Umbilical cord (tissue), 2 donors: ENCODE measurements at places on chromosomes 5 and 9.

DNA sequence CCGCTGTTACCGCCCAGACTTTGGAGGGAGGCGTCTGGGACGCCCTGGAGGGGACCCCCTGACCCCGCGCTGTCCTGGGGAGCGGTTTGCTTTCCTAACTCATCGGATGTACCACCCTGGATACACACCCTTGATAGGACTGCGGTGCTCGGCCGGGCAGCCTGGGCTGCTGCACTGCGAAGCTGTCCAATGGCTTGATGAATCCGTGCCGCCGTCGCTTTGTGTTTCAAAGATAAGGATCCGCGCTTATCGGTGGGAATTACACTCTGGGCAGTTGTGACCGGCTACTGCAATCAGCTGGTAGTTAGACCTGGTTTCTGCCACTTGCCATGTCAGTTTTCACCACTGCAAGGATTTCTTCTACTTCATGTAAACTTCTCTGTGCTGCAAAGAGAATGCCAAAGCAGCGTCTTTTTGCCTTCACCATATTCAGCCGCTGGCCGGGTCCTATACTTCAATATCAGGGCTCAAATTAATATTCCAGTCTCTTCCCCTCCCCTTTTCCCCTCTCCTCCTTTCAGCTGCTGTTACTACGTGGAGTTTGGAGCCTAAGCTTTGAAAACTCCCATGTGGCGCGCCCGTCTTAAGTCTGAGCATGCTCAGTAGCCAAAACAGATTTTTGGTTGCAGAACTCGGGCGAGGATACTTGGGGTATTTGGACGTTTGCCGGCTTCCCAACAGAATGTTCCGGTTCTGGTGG is 727 bp downstream of the SMAD5 start:
- DNase-seq = peak; percentile 84

DNA sequence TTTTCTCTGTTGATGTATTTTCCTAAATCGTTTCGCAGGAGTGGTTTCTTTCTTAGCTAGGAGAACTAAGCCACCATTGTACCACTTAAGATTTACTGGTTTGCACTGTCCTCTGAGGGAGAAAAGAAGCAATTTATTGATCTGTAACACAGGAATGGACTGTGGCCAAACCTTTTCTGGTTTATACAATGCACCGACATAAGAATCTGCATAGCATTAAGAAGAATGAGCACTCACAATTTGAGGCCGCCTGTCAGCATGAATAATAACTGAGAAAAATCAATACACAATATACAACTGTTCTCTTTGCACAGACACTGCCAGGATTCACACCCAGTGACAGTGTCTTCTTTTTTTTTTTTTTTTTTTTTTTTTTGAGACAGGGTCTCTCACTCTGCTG is 168.6 kb upstream of the DMRT1 start:
- no peak for DNase-seq

DNA sequence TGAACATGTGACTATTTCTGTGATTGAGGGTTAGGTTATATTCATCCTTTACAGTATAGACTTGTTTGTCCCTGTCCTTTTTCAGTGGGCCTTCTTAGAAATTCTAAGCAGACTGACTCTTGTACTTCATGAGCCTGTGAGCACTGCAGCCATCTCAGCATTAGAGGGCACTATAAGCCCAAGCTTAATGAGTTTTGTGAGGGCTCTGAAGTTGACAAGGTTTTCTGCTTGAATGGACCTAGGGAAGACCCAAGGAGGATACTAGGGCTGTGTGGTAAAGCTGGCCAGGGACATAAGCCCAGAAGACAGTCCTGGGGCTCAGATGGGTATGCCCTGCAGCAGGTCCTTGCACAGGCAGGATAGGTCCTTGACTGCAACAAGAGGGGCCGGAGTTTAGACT is 126.5 kb downstream of the MRPS30 start:
- no peak for DNase-seq

DNA sequence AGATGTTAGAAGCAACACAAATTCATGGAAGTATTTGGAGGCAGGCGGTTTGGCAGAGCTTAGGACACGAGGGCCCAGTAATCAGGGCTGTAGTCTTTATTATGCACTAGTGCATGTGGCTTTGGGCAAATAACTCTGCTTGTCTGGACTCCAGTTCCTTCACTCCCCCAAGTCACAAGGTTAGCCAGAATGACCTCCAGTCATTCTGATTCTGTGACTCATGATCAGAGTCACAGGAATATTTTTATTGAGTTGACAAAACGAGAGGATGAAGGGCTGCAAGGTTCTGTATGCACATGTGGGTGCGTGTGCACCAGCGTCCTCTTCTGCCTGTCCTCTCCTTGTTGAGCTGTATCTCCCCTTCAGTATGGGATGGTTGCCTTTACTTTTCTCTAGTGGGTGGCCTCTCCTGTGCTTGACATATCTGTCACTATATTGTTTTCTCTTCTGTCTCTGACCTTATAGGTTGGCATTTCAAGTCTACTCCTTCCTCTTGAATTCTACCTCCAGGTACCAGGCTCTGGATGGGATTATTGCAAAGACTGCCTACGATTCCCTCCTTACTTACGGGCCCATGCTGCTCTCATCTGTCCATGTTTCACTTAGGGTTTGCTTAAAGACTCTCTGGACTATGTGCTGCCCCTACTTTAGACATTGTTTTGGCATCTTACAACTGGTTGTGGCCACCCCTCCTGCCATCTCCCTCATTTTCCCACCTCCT is 94.6 kb downstream of the KDM4C start:
- no peak for DNase-seq

DNA sequence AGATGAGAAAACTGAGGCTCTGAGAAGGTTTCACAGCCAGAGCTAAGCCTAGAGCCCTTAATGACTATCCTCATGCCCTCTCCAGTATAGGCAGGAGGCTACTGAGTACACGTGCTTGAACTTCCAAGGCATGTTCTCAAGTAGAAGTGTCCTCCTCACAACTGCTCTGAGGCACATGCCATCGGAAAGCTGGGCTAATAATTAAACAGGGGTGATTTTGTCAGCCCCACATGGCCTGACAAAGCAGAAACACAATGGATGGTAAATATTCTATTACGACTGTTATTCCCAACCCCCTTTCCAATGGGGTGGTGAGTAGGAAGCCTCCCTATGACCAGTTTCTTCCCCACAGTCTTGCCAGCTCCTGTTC is 34.3 kb downstream of the KCNIP1 start:
- DNase-seq = no peak

DNA sequence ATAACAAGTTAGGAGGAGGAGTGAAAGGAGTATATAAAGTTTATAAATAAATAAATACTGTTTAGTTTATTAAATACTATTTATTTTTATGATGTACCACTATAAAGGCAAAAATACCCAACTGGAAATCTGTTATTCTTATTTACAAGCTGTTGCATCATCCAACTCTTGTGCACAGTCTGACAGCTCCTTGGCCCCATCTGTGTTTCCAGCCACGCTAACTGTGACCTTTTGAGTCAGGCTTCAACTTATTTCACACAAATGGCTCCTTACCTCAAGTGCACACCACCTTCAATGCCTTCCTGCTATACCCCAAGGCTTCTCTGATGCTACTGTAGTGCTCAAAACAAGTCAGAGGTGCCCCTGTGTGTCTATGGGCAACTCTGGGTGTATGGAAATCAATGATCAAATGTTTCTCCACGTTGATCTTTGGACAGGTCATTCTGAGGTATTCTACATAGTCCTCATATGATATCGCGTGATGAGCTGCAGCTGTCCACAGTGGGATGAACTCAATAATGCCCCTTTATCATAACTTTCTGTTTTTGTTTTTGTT is 303.2 kb upstream of the GRAMD2B start:
- no peak for DNase-seq

DNA sequence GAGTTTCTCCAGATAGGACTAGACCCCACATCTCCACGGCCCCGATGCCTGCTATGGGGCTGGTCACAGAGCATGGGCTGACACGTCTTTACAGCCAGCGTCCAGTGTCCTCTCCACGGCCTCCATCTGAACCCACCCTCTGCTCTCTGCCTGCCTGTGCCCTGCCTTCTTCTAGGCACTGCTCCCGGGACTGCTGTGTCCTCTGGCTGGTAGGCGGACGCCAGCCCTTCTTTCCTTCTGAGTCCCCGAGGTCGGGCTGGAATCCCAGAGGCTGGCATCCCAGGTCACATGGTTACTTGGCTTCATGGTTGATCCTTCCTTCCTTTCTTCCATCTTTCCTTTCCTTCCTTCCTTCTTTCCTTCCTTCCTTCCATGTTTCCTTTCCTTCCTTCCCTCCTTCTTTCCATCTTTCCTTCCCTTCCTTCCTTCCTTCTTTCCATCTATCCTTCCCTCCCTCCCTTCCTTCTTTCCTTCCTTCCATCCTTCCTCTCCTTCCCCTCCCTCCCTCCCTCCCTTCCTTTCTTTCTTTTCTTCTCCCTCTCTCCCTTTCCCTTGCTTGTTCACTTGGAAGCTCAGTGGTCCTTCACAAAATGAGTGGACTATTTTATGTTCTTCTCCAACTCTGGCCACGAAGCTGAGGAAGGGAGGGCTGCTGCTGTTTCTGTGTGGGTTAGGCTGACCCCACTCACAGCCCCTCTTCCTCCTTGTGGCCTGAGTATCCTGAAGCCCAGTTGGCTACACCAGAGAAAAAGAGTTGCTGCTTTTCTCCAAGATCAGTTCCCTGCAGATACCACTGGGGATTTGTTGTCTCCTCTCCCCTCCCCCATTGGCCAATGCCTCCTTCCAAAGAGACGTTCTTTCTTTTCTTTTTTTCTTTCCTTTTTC is 66.8 kb upstream of the NEURL1B start:
- DNase-seq = no peak

DNA sequence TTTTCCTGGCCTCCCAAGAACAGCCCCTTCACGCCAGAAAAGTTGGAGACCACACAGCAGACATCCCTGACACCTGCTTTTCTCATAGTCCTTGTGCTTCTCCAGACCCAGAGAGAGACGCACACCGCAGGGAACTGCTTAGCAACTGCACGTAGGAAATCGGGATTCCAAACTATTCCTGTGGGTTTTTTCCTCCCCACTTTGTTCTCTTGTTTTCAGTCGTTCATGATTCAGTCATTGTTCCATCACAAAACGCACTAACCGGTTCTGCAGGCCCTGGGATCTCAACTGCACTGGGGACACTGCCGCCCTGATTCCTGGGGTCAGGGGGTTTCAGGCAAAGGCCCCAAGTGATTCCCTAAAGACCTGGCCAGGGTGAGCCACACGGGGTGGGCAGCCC is 588.0 kb upstream of the KLF4 start:
- no peak for DNase-seq

GRCh38 chr9:99055384-99055783 is 49.5 kb upstream of the TGFBR1 start:
- no peak for DNase-seq

- no peak for DNase-seq
Observed at GRCh38 chr5:173629628-173630027, 13.2 kb upstream of the BOD1 start.

DNA sequence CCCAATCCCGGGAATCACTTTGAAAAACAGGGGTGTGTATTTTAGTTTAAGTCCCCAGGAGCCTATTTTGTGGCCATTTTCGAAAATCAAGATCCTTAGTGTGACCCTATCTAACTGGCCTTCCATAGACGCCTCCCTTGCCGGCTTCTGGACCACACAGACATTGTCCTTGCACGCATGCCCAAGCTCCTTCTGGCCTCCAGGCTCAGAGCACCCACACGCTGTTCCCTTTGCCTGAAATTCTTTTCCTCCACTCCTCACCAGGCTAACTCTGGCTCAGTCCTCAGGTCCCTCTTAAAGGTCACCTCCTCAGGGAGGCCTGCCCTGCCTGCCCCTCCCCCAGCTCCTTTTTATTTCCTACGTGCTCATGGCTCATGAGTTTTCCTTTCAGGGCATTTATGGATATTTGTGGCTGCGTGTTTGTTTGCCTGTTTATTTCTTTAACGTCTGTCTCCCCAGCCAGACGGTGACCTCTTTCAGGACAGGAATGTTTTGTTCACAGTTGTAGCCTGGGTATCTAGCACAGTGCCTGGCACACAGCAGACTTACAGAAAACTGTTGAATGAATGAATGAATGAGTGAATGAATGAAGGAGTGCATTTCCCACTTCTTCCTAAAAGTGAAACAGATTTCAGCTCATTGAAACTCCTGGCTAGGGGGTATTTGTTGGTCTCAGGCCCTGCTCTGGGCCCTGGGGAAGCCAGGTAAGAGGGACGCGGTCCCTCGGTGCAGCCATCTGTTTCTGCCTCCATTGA is 79.1 kb upstream of the IER5L start:
- DNase-seq = no peak

- no peak for DNase-seq
Observed at GRCh38 chr5:170438581-170438980, 49.4 kb upstream of the KCNMB1 start.

DNA sequence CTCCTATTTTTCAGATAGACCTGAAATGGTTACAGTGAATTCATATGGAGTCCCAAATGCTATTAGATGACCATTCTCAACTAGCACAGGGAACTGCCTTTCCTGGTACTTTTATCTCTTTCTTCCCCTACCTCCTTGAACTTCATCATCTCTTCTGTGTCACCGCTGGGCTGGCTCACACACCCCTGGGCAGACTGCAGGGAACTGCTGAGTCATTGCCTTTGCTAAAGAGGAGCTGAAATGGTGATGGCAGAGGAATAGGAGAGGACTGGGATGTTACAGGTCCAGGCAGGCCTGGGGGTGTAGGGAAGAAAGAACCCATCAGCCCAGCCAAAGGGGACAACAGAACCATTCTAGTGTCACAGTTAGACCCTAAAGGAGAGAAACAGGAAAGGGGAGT is 322.3 kb downstream of the ASTN2 start:
- DNase-seq = no peak

DNA sequence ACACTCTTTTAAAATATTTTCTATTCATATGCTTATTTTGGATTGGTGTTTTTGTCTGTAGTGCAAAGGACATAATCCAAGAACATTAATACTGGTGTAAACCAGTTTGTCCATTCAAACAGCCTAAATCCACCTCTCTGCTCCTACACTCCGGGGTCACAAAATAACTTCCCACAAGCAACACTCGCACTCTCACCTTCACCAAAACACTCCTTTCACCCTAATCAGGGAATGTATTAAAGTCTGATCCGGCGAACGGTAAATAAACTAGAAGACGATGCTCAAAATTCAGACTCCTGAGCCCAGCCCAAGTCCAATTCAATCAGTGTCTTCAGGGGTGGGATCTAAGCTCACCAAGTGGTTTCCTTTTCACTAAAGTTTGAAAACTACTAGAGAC is 649 bp downstream of the AP3B1 start:
- DNase-seq = peak; percentile 26

- no peak for DNase-seq
Observed at GRCh38 chr9:120630333-120630732, 50.4 kb upstream of the CDK5RAP2 start.

DNA sequence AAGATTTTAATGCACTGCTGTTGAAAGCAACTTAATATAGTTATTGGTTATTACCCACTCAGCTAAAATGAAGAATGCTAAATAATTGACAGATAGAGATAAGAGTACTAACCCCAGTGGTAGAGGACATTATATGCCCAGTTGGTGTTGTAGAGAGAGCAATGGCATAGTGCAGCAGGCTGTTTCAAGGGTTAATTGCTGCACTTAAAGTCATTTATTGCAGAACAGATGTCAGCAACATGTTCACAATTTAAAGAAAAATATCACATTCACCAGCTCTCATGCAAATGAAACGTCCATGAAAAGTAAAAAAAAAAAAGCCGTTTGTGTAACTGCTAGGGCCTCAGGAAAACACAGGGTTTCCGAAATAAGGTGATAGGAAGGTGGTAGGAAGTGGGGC is 254.6 kb downstream of the MTRR start:
- no peak for DNase-seq

- no peak for DNase-seq
Observed at GRCh38 chr9:125620216-125620615, 86.8 kb downstream of the MAPKAP1 start.
